ENCODE measurements at places on chromosomes 6 and 20.

- no peak for DNase-seq
These were observed 74.5 kb upstream of the MRPS10 start for GRCh38 chr6:42292004-42292740.

GRCh38 chr6:133092771-133093170 is 148.4 kb upstream of the EYA4 start:
- DNase-seq, result no peak

DNA sequence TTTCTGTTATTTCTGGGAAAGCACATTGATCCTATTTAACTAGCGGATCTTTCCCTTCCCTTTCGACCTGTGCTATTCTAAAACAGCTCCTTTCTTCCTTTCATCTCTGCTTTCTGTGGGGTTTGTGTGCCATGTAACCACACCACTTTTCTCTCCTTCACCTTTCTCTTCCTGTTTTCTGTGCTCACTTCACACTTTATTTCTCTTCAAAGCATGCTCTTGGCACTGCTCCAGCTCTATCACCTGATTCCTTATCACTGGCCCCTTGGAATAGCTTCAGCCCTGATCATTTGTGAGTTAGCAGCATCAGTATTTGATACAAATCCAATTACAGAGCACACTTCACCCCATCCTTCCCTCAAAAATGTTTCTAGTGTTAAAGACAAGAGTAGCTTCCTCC is 8.1 kb upstream of the METTL24 start:
- DNase-seq, result no peak

- no peak for DNase-seq
These were observed 104.8 kb downstream of the FLRT3 start for GRCh38 chr20:14232650-14233049.

DNA sequence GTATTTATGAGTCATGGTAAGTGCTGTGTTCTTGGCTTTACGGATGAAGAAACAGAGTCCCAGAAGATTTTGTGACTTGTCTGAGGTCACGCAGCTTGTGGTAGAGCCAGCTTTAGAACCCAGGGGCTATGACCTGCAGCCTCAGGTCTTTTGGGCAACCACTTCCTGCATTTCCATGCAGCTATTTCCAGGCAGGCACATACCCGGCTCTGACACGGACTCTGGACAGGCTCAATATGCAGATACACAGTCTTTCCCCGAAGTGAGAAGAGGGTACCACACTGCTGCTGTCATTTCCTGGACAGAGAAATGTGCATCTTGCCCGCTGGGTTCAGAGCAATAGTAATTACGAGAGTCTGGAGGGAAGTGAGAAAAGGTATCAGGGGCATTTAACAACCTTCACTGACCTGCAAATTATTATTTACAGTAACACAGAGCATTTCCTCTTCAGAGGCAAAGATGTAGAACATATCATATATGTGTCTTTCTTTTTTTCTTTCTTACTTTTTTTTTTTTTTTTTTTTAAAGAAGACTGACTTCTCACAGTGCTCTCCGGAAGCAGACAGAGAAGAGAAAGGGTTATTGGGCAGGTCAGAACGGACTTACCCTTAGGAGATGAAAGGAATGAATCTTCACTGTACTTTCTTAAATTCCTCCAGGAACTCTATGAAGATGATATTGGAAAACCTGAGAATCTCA is 185.1 kb downstream of the CLIC5 start:
- no peak for DNase-seq

GRCh38 chr6:46265373-46265772 is 94.6 kb upstream of the ENPP5 start:
- DNase-seq, result no peak

GRCh38 chr6:35471836-35472345 is 3.7 kb downstream of the RPL10A start:
- DNase-seq, result no peak

GRCh38 chr6:45895569-45895968 is 120.1 kb downstream of the CLIC5 start:
- no peak for DNase-seq

DNA sequence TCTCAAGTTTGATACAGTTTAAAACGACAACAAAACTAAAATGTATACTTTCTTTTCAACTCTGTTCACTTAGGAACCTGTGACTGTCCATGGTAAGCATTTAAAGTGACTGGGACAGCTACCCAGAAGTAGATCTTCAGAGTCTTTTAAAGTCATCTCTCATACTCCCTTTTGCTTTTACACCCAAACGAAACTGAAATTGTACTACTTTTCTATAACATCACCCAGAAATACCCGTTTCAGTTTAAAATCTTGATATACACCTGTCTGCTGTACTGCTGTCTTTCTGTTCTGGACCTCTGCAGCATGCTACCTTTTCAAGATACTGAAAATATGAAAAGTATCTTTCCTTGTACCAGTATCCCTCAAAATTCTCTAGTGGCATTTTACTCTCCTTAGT is 170.4 kb upstream of the THEMIS start:
- DNase-seq, result no peak

DNA sequence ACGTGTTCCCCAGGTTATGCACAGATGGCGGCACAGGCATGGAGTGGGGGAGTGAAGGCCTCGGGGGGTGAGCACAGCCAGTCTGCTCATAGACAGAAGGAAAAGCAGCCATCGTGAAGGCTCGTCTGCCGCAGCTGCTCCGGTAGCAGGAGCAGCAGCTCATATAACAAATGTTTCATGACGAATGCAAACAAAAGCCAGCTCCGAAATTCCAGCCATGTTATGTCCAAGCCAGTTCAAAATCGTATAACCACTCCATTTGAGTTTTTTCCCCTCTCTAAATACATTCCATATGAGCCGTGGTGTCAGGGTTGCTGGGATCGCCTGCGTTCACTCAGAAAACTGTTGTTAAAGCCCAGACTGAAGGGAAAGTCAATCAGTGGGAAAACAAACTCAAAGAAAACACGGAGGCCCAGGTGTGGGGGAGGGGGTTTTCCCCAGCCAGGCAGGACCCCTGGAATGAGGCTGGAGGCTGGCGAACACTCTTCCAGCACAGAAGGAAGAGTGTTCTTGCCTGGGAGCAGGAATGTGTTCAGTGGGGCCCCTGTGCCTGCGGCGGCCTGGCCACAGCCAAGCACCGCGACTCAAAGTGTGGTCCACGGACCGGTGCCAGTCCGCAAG is 280.4 kb upstream of the TAB2 start:
- DNase-seq, result no peak

DNA sequence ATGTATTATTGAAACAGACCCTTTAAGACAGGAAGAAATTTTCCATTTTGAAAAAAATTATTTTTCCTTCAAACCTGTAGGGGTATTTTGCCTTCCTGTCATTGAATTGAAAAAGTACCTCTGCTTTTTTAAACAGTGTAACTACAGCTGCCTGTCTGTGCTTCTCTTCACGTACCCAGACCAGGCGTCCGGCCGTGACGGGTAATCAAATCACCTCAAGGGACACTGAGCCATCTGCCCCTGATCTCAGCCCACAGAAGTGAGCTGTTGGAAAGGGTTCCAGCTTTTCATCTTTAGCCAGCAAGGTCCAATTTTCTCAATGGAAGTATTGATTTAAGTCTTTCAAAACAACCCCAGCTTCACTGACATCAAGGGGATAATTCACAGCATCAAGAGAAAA is 58.0 kb downstream of the SLC35D3 start:
- DNase-seq, result no peak

DNA sequence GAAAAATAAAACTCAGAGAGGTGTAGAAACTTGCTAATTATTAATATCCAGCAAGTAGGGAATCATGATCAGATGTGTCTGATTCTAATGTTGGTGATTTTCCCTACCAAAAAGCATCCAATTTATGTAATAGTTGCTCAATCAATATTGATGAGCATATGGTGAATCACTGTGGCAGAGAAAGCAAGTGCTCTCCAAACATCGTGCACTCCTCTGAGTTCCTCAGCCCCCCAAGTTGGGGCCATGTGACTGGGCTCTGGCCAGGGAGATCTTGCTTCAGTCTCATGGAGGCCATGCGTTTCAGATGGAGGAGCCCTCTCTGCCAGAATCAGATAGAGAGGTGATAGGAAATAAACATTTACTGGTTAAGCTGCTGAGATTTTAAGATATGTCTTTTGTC is 133.2 kb upstream of the LY86 start:
- no peak for DNase-seq
